ENCODE measurements at places on chromosomes 12 and 14.

DNA sequence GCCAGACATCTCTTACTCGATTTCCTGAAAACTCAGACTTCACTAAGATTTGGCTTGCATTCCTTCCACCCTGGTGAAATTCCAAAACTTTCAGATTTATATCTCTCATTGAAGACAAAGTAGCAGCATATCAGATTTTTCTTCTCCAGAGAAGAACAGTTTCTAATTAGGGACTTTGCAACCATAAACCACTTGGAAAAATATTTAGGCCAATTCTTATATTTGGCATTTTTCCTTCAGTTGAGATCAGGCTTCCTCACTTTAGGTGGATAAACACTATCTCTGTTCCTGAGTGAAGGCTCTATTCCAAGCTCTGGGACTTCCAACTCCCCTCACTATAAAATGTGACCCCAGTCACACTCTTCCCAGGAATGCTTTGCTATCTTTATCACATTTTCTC, 1434.3 kb upstream of the FLRT2 start:
- no peak for DNase-seq

DNA sequence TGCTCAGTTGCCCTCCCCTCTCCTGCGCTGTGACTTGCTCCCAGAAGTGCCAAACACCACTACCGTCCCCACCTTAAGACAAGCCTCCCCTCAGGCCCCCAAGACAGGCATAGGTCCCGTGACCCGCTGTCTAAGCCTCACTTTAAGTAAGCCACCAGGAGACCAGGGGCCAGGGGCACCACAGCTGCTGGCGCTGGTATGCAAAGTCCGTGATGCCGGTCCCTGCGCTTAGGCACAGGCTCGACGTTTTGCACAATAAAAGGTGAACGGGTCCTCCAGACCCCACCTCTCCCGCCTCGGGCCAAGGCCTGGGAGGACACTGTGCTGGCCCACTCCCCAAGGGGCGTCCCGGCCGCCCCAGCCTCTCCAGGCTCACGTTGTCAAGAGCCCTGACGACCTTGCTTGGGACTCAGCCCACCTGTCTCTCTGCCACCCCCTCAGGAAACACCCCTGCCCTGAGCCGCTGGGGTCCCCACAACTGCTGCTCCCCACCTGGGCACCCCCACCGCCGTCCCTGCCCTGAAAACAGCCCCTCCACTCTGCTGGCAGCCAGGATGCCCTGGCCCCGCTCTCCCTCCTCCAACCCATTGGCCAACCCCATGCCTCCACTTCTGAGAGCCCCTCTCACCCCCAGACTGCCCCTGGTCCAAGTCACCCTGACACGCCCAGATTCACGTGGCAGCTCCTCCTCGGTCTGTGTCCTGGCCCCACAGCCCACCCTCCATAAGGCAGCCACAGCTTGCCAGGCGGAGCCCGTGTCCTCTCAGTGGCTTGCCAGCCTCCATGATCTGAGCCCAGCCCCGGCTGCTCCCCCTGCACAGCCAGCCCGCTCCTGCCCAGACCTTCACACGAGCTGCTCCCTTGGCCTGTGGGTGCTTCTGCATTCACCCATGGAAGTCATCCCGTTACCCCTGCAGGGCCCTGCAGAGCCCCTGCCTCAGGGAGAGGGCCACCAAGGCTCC, 11.9 kb downstream of the JAG2 start:
- DNase-seq = no peak

GRCh38 chr14:64673748-64674147, 30.5 kb upstream of the PLEKHG3 start:
- no peak for DNase-seq

DNA sequence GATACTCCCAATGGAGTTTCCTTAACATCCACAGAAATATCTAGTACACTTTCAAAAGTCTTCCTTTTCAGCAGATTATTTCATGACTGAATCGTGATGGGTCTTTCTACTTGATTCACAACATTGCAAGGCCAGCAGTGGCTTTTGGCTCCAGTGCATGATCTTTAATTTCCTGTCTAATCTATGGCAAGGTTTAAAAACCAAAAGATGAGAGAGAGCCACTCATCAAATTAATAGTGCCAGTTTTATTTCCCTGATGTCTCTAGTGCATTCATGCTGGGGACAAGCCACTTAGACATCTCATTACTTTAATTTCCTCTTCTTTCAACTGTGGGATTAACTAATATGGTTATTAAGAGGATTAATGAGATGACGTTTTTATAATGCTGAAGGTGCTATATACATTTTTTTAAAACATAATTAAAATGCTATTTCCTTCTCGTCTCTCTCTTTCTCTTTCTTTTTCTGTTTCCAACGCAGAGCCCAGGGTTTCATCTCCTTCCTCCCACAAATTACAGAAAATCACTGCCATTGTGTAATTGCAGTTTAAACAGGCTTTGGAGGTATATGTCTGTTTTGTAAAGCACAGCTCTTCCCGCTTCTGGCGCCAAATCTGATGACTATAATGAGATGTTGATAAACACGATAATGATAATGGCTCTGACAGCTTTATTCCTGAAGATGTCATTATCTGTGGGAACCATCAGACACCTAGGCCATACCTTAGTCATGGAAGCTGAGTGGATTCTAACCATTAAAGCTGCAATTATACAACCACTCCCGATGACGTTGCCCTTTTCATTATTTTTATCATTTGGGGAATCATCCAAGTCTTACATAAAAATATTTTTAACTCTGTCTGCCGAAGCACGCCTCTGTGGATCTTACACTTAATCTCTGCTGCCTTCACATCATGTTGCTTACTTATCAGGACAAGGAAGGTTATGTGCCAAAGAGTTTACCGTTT, 103.1 kb upstream of the PPM1H start:
- no peak for DNase-seq

GRCh38 chr12:125518074-125518473, 452.8 kb downstream of the AACS start:
- no peak for DNase-seq

DNA sequence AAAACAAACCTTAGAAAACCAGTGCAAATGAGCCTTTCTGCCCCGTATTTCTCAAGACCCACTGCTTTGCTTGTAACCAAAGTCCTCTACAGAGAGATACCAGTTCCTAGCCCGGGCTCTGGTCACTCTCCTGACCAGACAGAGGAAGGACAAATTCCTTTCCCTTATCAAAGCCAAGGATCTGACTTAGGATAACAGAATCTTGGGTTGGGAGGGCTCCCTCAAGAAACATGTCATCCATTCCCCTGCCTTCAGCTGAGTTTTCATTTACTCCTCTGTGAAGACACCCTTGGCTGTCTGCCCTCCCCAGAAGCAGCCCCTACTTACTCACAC, 116.0 kb upstream of the PARP11 start:
- DNase-seq = no peak

DNA sequence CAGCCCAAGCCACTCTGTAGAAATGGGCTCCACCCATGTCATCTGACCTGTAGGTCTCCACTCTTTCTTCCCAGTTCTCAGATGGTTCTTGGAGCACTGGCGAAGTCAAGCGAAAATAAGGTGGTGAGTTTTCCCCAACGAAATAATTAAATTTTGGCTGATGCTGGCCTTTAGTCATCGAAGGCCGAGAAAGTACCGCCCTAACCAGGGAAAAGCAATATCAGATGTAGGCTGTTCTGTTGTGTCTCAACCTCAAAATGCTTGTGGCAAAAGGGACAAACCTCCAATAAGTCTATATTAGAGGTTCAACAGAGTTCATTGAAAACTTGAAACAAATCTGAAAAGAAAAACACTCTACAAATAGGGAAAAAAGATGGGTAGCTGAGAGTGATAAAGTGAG, 48.6 kb upstream of the BCAT1 start:
- no peak for DNase-seq

- peak; percentile 75 for DNase-seq
These were observed 12.0 kb upstream of the BLTP3B start for GRCh38 chr12:100154474-100155247.

All from activated CD4-positive, alpha-beta T cell treated with anti-CD3 and anti-CD28 coated beads for 4 hours (primary cell).